ENCODE measurements at places on chromosomes 4 and X.

GRCh38 chr4:30903502-30904214, 183.5 kb downstream of the PCDH7 start:
- peak; percentile 70 for DNase-seq

- DNase-seq, result peak; percentile 76
These were observed 247 bp upstream of the PPA2 start for GRCh38 chr4:105474099-105474518.

- peak; percentile 77 for DNase-seq
These were observed 918 bp upstream of the FGFRL1 start for GRCh38 chr4:1010395-1011021.

GRCh38 chr4:2305766-2306501, 44.0 kb upstream of the MXD4 start:
- DNase-seq, result no peak

- no peak for DNase-seq
These were observed 426.9 kb upstream of the EPHA5 start for GRCh38 chr4:66097218-66097617.

- peak; percentile 61 for DNase-seq
These were observed 83.6 kb upstream of the GUCY1A1 start for GRCh38 chr4:155582971-155583437.

DNA sequence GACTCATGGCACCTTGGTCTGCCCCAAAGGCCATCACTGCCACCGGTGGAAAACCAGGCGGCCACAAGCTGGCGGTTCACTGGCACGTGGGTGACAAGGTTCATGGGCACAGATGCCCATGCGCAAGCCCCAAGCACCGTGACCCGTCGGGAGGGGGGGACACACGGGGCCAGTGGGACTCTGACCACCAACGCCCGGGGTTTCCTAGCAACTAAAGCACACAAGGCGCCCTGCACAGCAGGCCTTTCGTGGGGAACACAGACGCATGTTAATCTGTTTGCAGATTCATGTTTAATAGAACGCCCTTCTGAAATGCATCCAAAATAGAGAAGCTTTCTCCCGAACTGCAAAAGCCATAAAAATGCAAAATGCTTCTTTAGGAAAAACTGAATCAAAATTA, 43.9 kb downstream of the FAM53A start:
- no peak for DNase-seq

GRCh38 chr4:171667906-171668305, 145.3 kb upstream of the GALNTL6 start:
- DNase-seq, result no peak

GRCh38 chr4:76670631-76671030, 227.3 kb downstream of the SOWAHB start:
- DNase-seq, result no peak

- DNase-seq, result peak; percentile 8
These were observed 213.9 kb downstream of the SPOCK3 start for GRCh38 chr4:167020410-167020809.
